Cerebellar cortex (tissue), 1 donor: ENCODE measurements at places on chromosomes 5 and 9.
A peak's percentile ranks its signal among the peaks of the same experiment; 100 is the strongest.

GRCh38 chr5:6755519-6755918 lies 42.3 kb downstream of the TENT4A start:
- peak; percentile 31 for DNase-seq

DNA sequence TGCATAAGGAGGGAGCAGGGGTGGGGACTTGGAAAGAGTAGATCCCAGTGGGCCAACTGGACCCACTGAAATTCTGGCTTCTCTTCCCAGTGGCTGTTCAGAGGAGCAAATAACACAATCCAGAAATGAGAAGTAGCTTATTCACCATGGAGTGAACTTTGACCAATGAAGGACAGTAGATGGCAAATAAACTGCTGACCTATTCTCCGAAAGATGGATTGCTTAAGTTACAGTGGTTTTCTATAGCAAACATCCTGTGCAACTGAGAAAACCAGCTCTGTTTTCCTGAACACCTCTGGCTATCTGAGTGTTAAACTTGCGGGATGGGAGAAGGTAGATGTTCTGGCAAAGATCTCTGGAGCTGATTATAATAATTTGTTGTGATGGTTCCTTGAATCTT lies 325.1 kb downstream of the SPATA31D1 start:
- no peak for DNase-seq

GRCh38 chr5:14441641-14442040 lies 140.0 kb upstream of the OTULINL start:
- no peak for DNase-seq

DNA sequence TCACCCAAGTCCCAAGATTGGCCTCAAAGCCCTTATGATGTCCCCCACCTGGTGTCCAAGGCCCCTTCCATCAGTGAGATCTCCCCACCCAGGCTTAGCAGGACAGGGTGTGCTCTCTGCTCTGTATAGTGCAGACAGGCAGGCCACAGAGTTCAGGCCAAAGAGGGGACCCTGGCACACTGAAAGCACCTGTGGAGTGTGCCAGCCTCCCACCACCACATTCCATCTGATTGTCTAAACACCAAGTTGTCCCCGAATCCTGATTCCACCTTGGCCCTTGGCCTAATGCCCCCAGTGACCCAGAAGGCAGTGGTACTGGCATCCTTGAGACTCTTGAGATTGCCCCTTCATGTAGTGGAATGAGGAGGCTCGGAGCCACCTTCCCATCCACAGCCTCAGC lies 5.4 kb downstream of the SPINK4 start:
- DNase-seq = no peak

GRCh38 chr5:94395468-94395867 lies 222.9 kb downstream of the KIAA0825 start:
- no peak for DNase-seq

DNA sequence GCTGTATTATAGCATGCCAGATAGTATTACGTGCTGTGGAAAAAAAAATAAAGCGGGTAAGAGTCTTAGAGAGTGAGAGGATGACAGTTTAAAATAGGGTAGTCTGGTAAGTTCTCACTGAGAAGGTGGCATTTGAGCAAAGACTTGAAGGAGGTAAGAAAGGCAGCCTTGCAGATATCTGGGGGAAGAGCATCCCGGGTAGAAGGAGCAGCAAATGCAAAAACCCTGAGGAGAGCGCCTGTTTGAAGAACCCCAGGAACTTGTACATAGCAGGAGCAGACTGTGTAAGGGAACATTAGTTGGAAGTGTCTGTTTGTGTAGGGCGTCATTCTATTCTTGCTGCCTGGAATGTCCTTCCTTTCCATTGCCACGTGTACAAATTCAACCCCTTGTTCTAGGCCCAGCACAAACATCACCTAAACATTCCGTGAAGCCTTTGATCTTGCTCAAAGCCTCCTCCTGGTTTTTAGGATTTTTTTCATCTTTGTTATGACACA lies 2.6 kb downstream of the AP3S1 start:
- DNase-seq = no peak

DNA sequence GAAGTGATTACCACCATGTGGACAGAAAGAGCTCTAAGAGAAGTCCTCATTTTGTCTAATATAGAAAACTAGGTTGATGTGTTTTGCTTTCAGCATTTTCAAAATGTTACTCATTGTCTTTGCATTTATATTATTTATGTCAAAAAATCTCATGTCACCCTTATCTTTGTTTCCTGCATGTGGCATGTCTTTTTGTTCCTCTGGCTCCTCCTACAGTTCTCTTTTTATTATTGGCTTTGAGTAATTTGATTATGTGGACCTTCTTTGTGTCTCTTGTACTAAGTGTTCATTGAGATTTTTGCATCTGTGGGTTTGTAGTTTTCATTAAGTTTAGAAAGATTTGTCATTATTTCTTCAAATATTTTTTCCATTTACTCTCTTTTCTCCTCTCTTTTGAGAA lies 58.8 kb downstream of the GNG10 start:
- DNase-seq = no peak

DNA sequence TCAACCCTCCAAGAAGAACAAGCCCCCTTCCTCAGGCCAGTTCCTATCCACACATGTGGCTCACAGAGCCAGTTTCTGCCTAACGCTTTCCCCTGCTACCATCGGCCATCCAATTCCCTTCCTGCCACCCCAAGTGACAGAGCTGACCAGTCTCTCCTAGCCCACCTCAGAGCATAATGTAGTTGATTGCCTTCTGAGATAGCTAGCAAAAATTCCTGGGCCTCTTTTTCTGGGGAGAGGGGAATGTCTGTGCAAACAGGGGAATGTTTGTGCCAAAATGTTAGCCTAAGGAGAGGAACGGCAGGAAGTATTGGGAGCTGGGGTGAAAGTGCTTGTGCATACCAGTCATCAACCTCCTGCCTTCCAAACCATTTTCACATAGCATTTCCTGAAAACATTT lies 157.0 kb downstream of the PJA2 start:
- DNase-seq = no peak

- DNase-seq = no peak
Observed at GRCh38 chr5:62465985-62466925, 53.7 kb downstream of the IPO11 start.

DNA sequence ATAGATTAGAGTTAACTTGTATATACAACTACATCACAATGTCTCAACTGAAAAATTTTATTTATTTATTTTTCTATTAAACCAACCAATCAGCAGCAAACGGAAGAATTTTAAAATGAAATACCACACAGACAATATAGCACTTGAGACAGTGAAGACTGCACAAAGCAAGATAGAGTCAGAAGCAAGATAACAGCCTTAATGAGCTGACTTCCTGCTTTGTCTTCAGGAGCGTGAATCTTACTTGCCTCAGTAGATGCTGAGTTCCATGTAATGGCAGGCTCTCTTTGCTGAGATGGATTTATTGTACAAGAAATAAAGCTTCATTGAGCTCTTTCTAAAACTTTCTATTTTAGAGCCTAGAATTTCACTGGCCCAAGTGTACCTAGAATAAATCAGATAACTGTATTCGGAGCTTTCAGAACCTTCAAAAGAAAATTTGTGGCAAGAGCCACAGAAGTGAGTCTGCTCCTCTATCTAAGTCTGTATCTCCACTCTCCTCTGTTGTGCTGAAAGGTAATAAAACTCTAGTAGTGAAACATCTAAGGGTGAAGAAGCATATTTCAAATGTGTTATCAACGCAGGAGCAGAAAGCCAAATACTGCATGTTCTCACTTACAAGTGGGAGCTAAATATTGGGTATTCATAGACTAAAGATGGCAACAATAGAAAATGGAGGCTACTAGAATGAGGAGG lies 83.3 kb upstream of the ANKRD55 start:
- DNase-seq = no peak

- DNase-seq = no peak
Observed at GRCh38 chr5:126535856-126536545, 59.0 kb downstream of the ALDH7A1 start.

DNA sequence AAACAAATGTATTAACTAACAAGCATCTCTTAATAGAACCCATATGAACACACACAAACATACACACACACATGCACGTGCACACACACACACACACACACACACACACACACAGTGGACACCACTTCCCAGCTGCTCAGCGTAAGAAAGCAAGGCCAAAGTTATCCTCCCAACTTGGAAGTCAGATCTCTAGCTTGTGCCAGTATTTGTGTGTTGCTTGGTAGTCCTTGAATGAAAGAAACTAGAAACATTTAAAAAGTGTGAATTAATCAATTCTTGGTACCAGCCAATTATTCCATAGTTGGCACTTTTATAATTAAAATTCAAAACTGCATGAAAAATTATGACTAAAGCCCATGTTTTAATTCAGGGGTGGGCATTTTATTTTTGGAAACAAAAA lies 178.1 kb downstream of the TMEM161B start:
- DNase-seq = no peak

DNA sequence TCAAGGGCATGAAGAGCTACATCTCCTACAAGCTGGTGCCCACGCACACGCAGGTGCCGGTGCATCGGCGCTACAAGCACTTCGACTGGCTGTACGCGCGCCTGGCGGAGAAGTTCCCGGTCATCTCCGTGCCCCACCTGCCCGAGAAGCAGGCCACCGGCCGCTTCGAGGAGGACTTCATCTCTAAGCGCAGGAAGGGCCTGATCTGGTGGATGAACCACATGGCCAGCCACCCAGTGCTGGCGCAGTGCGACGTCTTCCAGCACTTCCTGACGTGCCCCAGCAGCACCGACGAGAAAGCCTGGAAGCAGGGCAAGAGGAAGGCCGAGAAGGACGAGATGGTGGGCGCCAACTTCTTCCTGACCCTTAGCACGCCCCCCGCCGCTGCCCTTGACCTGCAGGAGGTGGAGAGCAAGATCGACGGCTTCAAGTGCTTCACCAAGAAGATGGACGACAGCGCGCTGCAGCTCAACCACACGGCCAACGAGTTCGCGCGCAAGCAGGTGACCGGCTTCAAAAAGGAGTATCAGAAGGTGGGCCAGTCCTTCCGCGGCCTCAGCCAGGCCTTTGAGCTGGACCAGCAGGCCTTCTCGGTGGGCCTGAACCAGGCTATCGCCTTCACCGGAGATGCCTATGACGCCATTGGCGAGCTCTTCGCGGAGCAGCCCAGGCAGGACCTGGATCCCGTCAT lies 1.4 kb downstream of the SNX18 start:
- no peak for DNase-seq
